DMS79 (cell line): ENCODE measurements at places on chromosomes 16 and 17.

GRCh38 chr17:38747463-38748148 lies 530 bp downstream of the PCGF2 start:
- DNase-seq = no peak

DNA sequence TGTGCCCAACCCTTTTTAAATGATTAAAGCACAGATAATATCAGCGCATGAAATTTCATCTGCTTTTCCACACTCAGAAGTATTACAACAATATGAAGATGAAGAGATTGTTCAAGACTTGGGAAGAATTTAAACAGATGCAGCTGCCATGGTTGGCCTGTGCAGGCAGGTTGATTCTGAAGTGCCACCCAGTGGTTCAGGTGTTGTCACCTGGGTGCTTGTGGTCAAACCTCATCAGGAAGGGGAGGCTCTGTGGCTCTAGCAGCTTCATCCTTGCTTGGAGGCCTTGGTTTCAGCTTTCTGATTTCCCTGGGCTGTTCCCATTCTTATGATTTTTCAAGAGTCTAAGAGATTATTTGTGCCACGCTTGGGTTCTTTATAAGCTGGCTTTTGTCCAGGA lies 22.2 kb upstream of the CLEC18C start:
- DNase-seq = peak; percentile 98

GRCh38 chr16:84042308-84042878 lies at the start of gene SLC38A8:
SLC38A8 (minus strand) TSS chr16:84042795; CDS start chr16:84042157, 638 bp downstream.
- no peak for DNase-seq

DNA sequence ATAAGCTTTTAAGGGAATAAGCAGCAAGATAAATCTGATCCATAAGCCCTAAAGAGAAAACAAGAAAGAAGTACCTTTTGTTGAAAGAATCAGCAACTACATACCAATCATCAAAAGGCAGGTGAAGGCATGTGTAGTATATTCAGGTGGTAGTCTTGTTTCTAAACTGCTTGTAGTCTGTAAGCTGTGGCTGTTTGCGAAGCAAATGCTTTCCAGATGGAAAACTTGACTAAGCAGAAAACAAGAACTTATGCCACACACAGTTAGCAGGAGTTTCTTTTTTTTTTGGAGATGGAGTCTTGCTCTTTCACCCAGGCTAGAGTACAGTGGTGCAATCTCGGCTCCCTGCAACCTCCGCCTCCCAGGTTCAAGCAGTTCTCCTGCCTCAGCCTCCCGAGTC lies 5.7 kb downstream of the CBX1 start:
- no peak for DNase-seq

DNA sequence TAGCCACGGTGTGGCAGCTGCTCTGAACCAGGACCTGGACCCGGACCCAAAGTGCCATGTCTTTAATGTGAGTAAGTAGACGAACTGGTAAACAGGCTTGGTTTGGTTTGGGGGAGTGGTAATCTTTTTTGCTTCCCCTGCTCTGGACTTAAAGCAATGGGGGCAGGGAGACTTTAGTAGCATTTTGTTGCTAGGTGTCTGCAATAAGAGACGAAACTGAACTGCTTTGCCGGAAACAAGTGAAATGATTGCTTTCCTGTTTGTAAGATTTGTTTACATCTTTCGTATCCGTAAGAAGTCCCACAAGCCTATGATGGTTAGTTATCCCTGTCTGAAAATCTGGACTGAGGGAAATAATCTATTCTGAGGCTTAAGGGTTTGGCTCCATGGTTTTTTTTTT lies 21.5 kb downstream of the PRCD start:
- DNase-seq = no peak

DNA sequence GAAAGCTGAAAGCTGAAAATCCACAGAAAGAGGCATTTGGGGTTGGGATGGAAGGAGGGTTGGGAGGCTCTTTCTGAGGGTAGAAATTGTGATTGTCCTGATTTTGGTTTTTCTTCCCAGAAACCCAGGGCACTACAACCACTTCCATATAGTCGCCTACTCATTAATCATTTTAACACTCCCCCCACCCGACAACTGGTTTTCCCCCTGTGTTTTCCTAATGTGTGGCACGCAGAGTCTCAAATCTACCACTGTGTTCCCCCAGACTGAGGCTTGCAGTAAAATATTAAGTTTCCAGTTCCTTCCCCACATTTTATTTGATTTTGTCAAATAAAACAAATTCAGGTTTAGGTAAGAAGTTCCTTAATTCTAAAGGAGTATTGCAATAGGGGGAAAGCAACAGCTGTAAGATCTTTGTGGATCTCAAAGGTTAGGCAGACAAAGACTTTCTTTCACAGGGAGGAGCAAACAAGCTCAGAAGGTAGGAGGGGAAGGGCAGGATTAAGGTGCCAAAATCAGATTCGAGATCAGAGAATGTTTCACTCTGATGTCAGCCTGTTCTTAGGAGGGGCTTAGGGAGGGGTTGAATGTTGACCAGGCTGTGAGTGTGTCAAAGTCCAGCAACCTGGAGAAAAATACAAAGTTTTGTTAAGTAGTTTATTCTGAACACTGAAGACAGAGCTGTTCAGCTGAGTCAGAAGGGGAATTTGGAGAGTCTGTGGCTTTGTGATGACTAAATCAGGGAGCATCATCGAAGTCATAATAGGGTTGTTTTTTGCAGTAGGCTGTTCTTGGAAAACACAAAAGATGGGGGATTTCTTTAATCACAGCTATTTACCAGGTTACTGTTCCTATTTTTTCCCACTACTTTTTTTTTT lies 3.6 kb downstream of the ZNF267 start:
- no peak for DNase-seq

GRCh38 chr17:78322858-78323455 lies 36.9 kb downstream of the SOCS3 start:
- DNase-seq = no peak

GRCh38 chr17:41785091-41785858 lies 1.2 kb downstream of the JUP start:
- no peak for DNase-seq

DNA sequence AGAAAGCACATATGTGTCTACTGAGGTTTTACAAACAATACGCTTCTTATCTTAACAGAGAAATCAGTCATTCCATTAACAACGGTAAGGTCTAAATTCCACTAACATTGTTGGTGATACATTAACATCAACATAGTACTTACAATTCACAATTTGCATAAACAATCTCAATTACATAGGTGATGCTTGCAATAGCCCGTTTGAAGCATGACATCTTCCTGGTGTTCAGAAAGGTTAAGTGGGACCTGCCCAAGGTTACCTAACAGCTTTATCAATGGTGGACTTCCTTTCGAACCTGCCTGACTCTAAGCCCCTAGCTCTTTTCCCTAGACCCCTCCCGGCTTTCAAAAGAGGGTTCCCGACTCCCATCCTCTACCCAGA lies 699 bp downstream of the FAM222B start:
- DNase-seq = no peak

DNA sequence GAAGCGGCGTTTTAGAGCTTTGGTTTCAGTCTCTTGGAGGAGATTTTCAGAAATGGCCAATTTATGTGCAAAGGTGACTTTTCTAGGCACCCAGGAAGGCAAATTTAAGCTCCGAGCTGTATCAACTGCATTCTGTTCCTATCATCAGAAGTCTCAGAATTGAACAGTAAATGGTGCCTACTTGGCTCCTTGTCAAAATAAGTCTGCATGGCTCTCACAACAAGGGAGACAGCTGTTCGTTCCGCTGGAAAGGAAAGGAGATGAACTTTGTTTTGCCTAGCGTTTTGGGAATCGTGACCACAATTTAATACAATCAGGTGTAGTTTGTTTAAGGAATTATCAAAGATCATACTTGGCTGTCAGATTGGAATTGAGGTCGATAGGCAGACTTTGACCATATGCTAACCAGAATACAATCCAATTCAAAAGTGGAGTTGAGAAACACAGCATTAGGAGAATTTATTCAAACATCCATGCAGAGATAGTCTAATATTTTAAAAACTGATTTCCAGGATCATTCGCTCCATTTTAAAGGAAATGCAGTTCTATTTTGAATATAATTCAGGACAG lies 139.4 kb downstream of the CPPED1 start:
- peak; percentile 2 for DNase-seq

- no peak for DNase-seq
Observed at GRCh38 chr16:4698321-4699045, 5.1 kb downstream of the NUDT16L1 start.

DNA sequence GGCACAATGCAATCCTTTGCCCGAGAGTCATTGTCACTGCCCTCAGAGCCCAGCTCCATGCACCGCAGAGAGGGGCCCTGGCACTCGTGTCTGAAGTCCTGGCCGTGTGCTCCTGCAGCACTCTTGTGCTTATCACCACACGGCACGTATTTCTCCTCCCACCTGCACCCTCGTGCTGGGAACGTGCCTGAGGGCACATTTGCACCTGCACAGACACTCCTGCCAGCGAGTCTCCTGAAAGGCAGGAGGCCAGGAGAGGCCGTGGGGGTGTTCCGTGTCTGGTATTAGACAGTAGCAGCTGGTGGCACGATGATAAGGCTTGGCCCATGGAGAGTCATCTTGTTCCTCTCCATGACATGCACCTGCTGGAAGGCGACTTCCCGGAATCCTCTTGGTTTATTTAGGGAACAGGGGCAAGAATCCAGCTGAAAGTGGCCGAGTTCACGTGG lies 3.4 kb upstream of the ACSF3 start:
- DNase-seq = peak; percentile 57

DNA sequence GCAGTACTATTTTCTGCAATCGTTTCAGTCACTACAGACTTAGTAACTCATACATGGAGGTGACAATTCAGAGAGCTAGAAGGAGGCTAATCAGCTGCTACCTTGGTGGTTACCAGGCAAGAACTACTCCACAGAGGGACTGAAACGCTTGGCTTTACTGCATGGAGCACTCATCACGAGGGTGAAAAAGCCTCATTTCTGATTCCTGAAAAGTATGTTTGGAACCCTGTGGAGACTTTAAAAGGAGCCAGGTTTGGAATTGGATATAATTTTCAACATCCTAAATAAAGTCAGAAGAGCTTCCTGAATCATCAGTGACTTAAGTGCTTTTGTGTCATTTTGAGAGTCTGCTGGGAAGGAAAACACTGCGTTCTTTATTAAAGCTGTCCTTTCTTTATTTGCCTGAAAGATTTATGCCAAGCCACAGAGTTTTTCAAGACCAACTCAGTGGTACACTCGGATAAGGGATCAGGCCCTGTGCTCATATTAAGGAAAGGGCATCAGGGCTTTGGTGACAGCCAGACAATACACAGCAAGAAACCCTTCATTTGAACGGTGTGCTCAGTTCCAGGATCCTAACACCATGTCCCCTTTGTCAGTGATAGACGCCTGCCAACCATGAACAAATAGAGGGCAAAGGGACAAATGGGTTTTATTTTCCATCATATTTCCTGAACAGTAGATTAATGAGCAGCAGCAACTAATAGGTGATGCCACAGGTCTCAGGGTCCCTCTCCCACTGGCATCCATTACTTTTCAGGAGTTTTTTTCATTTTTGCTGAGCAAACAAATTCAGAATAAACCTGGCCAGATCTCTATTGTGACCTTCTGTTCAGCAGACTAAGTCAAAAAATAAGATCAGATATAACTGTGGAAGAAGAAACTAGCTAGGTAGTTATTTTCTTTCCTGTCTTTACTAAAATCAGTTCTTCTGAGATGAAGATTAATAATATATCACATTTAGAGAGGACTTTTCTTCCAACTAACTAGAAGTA lies 80.5 kb upstream of the CLEC18B start:
- peak; percentile 11 for DNase-seq

GRCh38 chr17:40480501-40481003 lies 20.9 kb downstream of the TNS4 start:
- DNase-seq = no peak

DNA sequence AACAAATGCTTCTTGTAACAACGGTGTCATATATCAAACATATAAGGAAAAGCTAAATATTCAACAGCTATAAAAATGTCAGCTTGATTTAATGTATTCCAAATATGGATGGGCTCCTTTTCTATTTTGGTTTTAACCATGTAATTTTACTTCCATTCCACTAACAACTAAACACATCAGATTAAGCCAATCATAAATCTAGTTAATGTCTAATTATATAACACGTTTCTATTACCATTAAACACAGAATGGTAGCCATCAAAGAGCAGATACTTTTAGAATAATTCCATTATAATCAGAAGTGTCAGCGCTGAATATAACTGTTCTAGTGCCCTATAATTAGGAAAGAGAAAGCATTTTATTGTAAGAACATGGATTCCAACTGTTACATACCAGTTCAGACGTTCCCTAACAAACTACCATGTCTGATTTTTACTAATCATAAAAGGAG lies 10.0 kb downstream of the CMC2 start:
- DNase-seq = no peak

- peak; percentile 31 for DNase-seq
Observed at GRCh38 chr17:74192950-74193781, 10.3 kb upstream of the RPL38 start.

GRCh38 chr16:21964353-21964752 lies 11.2 kb downstream of the UQCRC2 start:
- DNase-seq = no peak

GRCh38 chr16:14405611-14406537 lies 224.2 kb downstream of the PARN start:
- DNase-seq = no peak

DNA sequence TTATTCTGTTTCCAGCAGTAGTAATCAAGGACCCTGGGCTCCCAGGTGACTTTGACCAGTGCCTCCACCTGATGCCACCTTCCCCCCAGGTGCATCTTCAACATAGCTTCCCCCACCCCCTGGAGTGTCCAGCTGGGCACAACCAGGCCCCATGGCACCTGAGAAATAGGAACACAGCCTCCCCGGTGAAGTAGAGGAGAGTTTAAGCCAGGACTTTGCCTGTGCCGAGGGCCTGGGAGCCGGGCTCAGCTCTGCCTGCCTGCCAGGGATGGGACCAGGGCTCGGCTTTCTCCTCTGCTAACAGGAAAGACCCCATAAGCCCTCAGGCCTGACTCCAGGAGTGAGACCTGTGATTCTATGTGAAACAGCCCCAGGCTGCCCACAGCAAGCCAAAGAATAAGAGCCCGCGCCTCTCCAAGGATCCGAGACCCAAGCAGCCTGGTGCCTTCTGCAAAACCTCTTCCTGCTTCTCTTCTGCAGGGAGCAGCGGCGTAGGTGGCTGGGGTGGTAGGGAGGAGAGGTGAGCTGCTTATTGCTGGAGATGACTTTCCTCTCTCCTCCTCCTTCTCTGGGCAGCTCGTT lies 16.4 kb upstream of the RBFOX3 start:
- no peak for DNase-seq

GRCh38 chr17:83085103-83085502 lies 5.7 kb downstream of the METRNL start:
- DNase-seq = no peak

DNA sequence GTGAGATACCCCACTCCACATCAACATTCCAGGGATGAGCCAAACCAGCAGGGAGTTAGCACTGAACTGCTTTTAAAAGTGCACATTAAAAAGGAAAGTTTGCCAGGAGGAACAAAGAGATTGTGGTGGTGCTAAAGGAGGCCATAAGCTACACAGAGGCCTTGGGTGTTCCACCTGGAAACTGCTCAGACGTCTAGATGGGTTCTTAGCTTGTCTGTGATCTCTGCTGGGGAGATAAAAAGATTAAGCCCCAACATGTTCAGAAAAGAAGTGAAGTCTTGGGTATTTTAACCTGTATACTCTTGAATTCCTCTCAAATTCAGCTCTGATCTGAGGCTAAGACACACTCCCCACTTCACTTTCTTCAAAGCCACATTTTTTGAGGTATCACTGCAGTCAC lies 10.4 kb downstream of the HAS3 start:
- DNase-seq = no peak

GRCh38 chr17:82881900-82882714 lies 42.3 kb upstream of the ZNF750 start:
- DNase-seq = no peak

GRCh38 chr16:30004424-30004776 lies 6.4 kb downstream of the DOC2A start:
- peak; percentile 89 for DNase-seq

GRCh38 chr16:27482397-27483087 lies 67.2 kb downstream of the GTF3C1 start:
- no peak for DNase-seq

GRCh38 chr17:17151541-17151940 lies 54.6 kb downstream of the PLD6 start:
- no peak for DNase-seq
